Posterior cingulate gyrus (tissue), 11 donors: ENCODE measurements at places on chromosomes 4 and X.

- DNase-seq = no peak
These were observed 141.0 kb upstream of the FAM47C start for GRCh38 chrX:36867143-36867542.

DNA sequence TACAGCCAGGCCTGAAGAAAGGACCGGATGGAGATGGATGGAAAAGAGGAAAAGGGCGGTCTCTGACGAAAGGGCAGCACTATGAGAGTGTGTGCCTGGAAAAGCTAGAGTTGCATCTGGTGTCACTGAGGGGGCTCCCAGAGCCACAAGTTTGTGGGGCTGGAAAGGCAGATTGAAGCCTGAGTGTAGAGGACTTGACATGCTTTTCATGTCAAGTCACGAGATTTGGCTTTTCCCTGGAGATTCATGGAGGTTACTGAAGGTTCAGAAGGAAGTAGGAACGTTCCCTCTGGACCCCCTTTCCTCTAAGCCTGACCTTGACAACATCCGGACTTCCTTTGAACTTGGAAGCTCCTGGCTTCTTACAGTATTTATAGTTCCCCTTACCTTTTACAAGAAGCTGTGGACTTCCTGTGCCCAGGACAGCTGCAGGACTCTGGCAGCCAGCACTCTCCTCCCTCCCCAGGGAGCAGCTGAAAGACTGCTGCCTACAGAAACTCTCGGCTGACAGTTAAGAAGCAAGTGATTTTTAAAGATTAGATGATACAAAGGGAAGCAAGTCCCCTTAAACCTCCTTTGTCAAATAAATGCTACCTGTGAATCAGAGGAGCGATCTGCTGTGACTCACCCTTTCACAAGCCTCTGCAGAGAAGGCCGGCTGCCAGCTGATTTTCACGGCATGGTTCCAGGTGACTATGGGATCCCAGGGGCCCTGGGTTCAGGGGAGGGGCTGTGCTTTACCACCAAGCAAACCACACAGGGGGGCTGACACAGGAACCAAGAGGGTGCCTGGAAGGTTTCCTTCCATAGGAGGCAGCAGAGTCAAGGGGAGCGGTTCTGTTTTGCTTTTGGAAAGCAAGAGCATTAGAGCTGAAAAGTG lies 72.9 kb upstream of the STIM2 start:
- DNase-seq = no peak

DNA sequence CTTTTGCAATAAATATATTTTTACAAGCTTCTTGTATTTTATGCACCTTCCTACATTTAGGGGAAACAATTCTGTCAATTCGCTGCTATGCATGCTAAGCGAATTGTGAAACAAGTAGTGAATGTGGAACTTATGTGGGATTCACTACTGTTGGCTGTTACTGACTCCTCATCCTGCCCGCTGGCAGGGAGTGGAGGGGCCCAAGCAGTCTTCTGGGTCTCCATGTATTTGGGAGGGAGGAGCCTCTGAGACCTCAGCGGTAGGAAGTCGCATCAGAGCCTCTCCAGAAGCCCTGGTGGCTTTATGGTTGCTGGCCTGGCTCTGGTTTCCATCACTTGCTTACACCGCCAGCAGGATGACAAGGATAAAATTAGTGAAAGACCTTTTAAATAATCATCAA lies 3.7 kb upstream of the SETD7 start:
- DNase-seq = no peak

GRCh38 chr4:21688596-21689265 lies 259.8 kb downstream of the KCNIP4 start:
- DNase-seq = no peak

GRCh38 chrX:140123446-140123845 lies 158.1 kb upstream of the CXorf66 start:
- no peak for DNase-seq

- no peak for DNase-seq
These were observed 76.6 kb downstream of the USO1 start for GRCh38 chr4:75800972-75801371.

- DNase-seq = no peak
These were observed 29.2 kb downstream of the ARSJ start for GRCh38 chr4:113950207-113950606.

- DNase-seq = no peak
These were observed 227.7 kb upstream of the TTC29 start for GRCh38 chr4:147173322-147173721.

- no peak for DNase-seq
These were observed 200.4 kb upstream of the GYPA start for GRCh38 chr4:144340931-144341330.

- DNase-seq = no peak
These were observed 28.8 kb downstream of the NEK1 start for GRCh38 chr4:169583563-169583962.

GRCh38 chrX:70436343-70436742 lies 8.3 kb upstream of the DLG3 start:
- peak; percentile 15 for DNase-seq

GRCh38 chrX:95441836-95442235 lies 1242.8 kb upstream of the DIAPH2 start:
- DNase-seq = no peak

GRCh38 chr4:66688674-66689073 lies 856.6 kb downstream of the CENPC start:
- DNase-seq = no peak

DNA sequence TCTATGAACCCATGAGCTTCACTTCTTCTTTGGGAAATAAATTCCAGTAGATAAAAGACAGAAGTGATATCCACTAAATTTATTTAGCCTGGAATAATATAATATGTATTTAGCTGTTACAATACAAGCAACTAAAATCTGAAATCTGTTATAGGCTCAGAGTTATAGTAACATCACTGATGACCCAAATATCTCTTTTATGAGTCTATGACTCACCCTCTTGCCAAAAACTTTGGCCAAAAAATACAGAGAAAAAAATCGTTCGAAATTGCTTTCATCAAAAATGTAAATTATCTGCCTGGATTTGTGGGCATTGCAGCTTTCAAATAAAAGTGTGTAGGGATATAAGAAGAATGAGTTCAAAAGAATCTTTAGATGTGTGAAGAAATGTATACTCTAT lies 89.4 kb upstream of the DKK2 start:
- no peak for DNase-seq
